Caco-2 (cell line): ENCODE measurements at places on chromosomes 4 and X. TPM values are rescaled to one million over a fixed set of nuclear protein-coding genes. Genes with fewer than 3 reads are reported as not detected.

The TRIML2 gene
- 1.5 and 2.2 TPM in 2 replicates for total RNA-seq

The LONRF3 gene
- 0.65 and 0.84 TPM in 2 replicates for total RNA-seq

The REELD1 gene
- total RNA-seq: not detected in 2 replicates

The BOD1L1 gene
- 36.1 and 37.2 TPM in 2 replicates for total RNA-seq

The UNC5C gene
- not detected in 2 replicates for total RNA-seq

The LUZP4 gene
- total RNA-seq: not detected in 2 replicates

The SRPX gene
- 1.7 and 2.2 TPM in 2 replicates for total RNA-seq

The PLP1 gene
- total RNA-seq: 3.4 and 3.6 TPM in 2 replicates

The RXFP1 gene
- not detected in 2 replicates for total RNA-seq

The ABCG2 gene
- 23.7 and 26.0 TPM in 2 replicates for total RNA-seq

The ALB gene
- 64.9 and 79.8 TPM in 2 replicates for total RNA-seq

The NAT8L gene
- 6.2 and 6.6 TPM in 2 replicates for total RNA-seq

The OPHN1 gene
- 2.8 and 4.6 TPM in 2 replicates for total RNA-seq

The BMP15 gene
- not detected in 2 replicates for total RNA-seq

The TDO2 gene
- total RNA-seq: 1.6 and 4.7 TPM in 2 replicates

The F11 gene
- not detected in 2 replicates for total RNA-seq

The SPANXB1 gene
- total RNA-seq: not detected in 2 replicates

The NMU gene
- total RNA-seq: not detected in 2 replicates

The TCEAL1 gene
- 11.6 and 11.8 TPM in 2 replicates for total RNA-seq

The NLGN4X gene
- not detected in 2 replicates for total RNA-seq

The DSPP gene
- total RNA-seq: not detected in 2 replicates

The SMIM9 gene
- not detected in 2 replicates for total RNA-seq

The MAP9 gene
- not detected in 2 replicates for total RNA-seq

The RAI2 gene
- total RNA-seq: 0.16 and 0.18 TPM in 2 replicates

The TMPRSS11D gene
- total RNA-seq: not detected in 2 replicates

The COX7B2 gene
- not detected in 2 replicates for total RNA-seq

The XAGE2 gene
- total RNA-seq: 2.8 and 5.7 TPM in 2 replicates

The GSX2 gene
- total RNA-seq: not detected in 2 replicates

The VCX3B gene
- not detected in 2 replicates for total RNA-seq

The GLOD5 gene
- total RNA-seq: not detected in 2 replicates

The BRS3 gene
- not detected in 2 replicates for total RNA-seq

The PDLIM5 gene
- 106 and 116 TPM in 2 replicates for total RNA-seq

The ZFP92 gene
- 0.09 and 0.16 TPM in 2 replicates for total RNA-seq

The AREG gene
- 146 and 162 TPM in 2 replicates for total RNA-seq

The ZNF518B gene
- total RNA-seq: not detected in 2 replicates

The DUSP21 gene
- total RNA-seq: not detected in 2 replicates

The TLR6 gene
- total RNA-seq: not detected in 2 replicates

The CCNI gene
- total RNA-seq: 153 and 164 TPM in 2 replicates

The SPIN3 gene
- 17.9 TPM in 2 replicates for total RNA-seq

The NEXMIF gene
- total RNA-seq: not detected in 2 replicates

The PAGE2 gene
- total RNA-seq: not detected in 2 replicates
